ENCODE measurements at places on chromosomes 6 and 20. TPM values are rescaled to one million over a fixed set of nuclear protein-coding genes. Genes with fewer than 3 reads are reported as not detected.

DNA sequence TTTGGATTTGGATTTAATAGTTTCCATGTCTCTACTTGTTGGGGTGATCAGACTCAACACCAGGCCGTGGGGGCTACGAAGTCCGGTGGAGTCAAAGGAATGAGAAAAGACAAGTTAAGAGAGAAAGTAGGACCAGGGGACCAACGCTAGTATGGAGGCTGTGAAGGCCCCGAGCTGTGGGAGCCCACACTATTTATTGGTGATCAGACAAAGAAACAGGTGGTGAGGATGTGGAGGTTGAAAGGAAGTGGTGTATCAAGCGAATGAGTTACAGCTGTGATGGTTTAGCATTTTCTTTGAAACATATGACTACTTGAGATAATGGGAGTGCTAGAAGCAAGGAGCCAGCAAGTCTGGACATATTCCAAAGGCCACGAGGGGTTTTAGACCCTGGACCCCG lies 62.4 kb downstream of the AKAP7 start:
- DNase-seq: no peak

- no peak for DNase-seq
These were observed 19.0 kb upstream of the SLC16A10 start for GRCh38 chr6:111068109-111068865.

DNA sequence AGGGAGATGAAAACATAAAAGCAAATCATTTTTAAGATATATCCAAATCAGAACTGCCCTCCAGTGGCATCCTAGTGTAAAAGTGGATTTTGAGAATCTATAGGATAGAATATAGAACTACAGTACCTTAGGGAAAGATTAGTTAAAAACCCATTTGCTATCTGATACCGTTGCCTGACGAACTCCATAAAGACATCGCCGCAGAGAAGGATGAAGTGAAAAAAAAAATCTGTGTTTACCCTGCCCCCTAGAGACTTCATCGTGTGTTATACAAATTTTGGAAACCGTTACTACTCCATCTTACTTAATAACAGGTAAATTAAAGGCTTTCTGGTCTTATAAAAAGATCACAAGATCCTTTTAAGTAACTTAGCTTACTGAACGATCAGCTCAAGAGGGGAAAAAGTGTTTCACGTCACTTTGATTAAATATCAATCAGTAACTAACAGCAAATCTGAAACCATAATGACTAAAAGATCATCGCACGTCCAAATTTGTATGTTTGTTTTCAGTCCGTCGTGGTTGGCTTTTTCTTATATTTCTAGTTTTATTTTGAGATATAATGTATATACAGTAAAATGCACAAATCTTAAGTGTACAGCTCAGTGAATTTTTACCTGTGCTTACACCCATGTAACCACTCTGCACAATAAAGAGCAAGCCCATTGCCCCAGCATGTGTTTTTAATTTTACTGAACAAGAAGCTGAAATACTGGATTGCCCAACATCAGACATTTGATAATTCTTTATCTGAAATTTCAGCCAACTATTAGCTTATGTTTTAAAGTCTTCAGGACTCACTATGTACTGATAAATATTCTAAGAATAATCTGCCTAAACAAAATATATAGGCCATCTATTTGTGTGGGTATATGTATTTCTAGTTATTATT lies 881 bp upstream of the MCM3 start:
- no peak for DNase-seq

- DNase-seq: peak; percentile 84
These were observed 5.8 kb downstream of the DDR1 start for GRCh38 chr6:30889921-30890645.

DNA sequence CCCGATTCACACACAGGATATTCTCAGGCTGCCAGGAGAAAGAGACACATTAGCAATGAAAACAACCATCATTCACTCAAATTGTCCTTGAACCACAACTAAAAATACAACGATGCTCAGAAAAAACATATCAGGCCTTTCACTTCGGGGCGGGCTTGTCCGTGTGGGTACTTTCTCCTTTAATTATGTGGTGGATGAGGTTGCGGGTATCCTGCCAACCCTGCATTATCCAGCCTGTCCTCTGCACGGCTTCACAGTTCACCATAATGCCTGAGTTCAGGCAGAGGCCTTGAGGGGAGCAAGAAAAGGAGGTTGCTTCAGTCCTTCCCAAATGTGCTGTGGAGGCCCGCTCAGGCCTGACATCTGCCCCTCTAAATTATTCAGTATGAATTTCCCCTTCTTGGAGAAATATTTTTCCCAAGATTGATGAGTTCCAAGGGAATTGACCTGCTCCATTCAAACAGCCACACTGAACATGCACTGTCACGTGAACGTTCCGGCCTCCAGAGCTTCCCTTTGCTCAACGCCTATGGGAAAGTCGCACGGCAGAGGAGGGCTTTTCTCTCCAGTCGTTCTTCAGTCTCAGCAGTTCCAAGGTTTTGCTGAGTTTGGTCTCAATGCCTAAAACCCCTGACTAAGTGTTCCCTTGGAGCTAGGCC lies 70.3 kb downstream of the MYLK4 start:
- DNase-seq: no peak

- no peak for DNase-seq
These were observed 69.8 kb downstream of the DZANK1 start for GRCh38 chr20:18397030-18397429.

DNA sequence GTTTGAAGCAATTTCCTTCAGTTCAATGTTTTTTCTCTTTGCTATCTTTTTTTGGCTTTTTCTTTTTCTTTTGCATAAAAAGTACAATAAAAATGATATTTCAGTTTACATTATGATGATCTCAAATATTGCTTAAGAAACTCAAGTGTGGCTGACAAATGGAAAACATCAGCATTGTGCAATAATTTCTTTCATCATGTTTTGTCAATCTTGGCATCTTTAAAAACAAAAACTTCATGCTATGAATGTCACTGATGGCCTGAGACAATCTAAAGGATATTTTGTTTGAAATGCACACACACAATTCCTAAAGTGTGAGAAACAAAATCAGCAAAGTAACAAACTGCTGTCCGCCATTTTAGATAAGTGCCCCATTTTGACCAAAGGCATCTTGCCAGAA lies 13.9 kb upstream of the MTCL3 start:
- no peak for DNase-seq

GRCh38 chr20:9919271-9920014 lies 80.6 kb upstream of the PAK5 start:
- DNase-seq: no peak

DNA sequence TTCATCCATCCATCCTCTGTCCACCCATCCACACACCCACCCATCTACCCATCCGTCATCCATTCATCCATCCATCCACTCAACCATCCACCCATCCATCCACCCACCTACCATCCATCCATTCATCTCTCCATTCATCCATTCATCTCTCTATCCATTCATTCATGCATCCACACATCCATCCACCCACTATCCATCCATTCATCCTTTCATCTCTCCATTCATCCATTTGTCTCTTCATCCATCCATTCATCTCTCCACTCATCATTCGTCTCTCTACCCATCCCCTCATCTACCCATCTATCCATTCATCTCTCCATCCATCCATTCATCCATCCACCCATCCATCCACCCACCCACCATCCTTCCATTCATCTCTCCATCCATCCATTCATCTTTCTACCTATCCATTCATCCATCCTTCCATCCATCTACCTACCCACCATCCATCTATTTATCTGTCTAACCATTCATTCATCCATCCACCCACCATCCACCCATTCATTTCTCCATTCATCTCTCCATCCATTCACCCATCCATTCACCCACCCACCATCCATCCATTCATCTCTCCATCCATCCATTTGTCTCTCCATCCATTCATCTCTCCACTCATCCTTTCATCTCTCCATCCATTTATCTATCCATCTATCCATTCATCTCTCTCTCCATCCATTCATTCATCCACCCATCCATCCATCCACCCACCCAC lies 275.4 kb downstream of the TAF4 start:
- DNase-seq: no peak

DNA sequence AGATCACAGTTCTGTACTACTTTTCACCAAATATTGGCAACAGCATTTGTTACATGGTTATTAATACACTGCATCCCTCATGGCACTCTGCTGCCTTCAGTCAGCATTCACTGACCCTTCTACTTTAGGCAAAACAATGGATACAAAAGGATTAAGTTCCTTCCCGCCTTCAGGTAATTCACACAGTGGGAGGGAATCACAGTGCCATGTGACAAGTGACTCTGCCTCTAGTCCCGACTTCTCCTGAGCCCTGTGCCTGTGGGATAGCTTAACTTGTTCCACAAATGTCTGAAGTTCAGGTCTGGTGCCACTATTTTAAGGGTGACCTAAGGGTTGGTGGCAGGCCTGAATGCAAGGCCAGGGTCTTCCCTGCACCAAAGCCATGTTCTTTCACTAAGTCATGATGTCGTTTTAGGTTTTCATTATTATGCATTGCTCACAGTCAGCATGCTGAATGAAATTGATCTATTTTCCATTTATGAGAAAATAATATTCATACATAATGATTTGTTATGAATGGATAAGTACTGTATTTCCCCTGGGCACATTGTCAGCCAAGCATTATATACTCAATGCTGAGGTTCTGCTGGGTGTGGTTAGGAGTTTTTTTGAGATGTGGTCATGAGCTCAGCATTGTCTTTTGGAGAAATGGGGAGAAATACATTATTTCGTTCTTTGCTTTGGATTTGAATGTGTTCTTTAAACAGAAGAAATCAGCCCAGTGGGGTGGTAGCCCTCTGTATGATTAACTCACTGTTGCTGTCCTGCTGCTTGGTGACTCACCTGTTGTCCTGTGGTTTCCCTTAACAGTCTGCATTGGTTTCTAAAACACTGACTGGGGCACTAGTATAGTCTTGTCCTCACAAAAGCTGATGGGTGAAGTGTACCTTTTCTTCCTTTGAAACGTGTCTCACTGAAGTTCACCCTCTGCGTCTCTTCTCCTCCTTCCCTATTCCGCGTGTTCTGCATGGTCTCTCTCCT lies 66.4 kb downstream of the AFDN start:
- DNase-seq: no peak

DNA sequence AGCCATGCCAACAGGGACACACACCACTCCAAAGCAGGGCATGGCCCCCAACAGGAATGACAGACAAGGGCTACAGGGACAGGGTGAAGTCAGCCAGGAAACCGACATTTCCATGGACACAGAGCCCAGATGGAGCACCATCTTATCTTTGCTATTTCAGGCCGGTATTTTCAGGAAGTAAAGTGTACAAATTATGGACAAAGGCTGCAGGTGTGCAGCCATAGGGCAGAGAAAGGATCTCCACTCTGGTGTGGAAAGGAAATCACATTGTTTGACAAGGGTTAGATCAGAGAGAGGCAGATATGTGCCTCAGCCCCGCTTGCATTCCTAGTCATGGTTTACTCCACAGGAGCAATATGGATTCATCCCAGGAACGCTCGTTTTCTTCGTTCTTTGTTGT lies 81.7 kb upstream of the SLC22A23 start:
- no peak for DNase-seq

The TP53RK gene
- 9.9 TPM for total RNA-seq

The RPL7L1 gene
- 82.2 TPM for total RNA-seq

The ACTL10 gene
- 0.93 TPM for total RNA-seq

The SLC22A3 gene
- total RNA-seq: 8.6 TPM

The SLC17A4 gene
- total RNA-seq: 0.10 TPM

The FRK gene
- 0.80 TPM for total RNA-seq
